ENCODE measurements at places on chromosomes 12 and 14.

DNA sequence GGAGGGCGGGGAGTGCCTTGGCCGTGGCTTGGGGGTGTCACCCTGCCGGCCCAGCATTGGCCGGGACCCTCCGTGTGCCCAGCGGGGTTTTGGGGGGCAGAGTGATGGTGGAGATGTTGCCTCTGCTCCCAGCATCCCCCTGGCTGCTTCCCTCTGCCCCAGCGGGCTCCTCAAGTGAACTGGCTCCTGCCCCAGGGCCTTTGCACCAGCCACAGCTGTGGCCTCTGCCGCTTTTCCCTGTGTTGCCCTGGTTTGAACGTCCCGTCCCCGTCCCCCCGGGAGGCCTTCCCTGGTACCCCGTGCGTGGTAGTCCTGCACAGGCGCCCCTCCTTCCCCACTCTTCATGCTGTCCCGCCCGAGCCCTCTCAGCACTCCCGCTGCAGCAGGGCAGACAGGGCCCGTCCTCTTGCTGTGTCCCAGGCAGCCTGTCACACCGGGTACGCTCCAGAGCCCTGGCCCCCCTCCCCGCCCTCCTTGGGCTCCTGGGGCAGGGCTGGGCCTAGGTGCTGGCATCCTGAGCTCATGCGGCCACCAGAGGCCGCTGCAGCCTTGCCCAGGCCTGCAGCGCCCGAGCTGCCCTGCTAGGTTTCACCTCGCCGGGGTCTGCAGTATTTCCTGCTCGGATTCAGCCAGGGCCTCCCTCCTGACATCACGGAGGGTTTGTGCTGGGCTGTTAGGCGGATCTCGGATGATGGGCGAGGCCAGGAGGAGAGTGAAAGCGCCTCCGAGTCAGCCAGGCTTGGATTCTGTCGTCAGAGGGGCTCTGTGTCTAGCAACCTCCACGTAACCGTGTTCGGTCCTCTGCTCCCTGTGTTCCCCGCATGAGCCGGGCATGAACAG lies 9.5 kb downstream of the NOC4L start:
- peak; percentile 67 for DNase-seq

DNA sequence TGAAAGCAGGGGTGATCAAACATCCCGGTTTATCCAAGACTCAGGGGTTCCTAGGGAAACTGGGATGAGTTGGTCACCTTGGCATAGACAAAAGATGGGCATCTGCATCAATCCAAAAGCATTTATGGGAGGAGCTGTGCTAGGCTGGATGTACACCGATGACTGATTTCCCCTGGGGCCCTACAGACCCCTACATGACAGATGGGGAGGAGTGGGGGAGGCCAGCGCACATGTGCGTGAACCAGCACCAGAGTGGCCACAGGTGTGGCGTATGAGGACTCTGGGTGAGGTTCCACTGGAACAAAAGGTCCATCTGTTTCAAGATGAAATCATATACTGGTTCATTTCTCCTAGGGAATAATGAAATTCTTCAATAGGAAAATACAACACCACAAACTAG lies 210.4 kb downstream of the ITPR2 start:
- no peak for DNase-seq

- DNase-seq: peak; percentile 13
Observed at GRCh38 chr12:123089631-123090353, 61.1 kb downstream of the PITPNM2 start.

DNA sequence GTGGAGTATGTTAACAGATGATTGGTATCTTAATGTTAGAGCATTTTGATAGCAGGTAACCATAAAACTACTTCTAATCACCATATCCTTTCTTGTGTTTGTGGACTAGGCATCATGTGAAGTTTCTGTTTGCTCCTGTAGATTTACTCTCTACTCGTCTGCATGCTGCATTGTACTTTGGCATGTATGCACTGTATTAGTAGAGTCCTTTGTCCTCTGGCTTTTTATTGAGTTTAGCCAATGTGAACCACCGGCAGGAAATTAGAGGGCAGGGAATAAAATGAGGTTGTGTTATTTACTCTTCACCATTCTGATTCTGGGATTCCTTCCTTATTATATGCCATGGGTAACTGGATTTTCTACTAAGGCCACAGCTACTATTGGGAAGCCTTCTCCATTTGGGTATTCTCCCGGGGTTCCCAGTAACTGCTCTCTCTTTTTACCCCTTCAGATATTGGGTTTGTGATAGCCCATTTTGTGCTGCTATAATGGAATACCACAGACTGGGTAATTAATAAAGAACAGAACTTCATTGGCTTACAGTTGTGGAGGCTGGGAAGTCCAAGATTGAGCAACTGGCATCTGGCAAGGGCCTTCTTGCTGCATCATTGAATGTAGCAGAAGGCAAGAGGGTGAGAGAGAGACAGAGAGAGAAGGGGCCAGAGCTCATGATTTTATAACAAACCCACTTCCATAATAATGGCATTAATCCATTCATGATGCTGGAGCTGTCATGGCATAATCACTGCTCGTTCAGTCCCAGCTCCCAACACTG lies 22.4 kb downstream of the FAM177A1 start:
- DNase-seq: no peak

DNA sequence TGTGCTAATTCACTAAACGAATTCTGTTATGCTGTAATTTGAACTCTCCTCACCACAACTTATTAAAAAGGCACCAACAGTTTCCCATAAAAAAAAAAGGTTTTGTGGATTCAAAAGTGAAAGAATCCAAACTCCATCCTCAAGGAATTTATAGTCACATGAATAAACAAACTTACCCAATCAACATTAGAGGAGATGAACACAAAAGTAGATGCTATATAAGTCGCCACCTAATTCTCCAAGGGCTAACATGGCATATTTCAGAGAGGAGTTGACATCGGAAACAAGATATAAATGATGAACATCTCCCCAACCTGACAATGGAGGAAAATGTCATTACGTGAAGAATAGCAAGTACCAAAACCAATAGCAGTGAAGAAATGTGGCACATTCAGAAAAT lies 265.5 kb upstream of the PRKD1 start:
- DNase-seq: no peak

GRCh38 chr12:126191031-126191891 lies 1126.0 kb downstream of the AACS start:
- no peak for DNase-seq

GRCh38 chr12:113171543-113171942 lies 13.7 kb downstream of the DDX54 start:
- no peak for DNase-seq

DNA sequence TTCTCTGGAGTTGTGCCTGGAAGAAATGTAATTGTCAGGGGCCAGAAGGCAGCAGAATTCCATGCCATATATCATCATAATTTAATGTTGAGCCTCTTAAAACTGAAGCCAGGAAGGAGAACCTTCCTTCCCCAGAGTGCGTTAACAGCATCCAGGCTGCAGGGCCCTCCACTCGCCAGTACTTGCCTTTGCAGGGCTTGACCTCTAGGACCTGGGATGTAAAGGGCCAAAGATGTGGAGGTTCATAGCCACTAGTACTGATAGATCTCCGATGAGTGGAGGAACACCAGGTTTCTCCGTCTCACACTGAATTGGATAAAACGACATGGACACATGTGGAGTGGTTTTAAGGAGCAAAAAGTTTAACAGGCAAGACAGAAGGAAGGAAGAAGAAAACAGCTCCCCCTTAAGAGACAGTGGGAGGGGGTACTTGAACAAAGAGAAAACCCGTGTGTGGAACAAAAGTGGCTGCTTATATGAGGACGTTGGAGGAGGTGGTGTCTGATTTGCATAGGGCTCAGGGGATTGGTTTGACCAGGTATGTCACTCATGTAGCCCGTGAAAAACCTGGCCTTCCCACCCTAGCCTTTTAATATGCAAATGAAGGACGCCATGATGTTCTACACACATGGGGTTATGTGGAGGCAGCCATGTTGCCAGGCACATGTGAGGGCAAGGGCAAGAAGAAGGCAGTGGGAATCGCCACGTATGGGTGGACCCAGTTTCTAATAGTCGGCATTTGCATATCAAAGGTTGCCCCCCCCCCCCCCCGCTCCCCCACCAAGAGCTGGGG lies 38.8 kb upstream of the WSCD2 start:
- no peak for DNase-seq

DNA sequence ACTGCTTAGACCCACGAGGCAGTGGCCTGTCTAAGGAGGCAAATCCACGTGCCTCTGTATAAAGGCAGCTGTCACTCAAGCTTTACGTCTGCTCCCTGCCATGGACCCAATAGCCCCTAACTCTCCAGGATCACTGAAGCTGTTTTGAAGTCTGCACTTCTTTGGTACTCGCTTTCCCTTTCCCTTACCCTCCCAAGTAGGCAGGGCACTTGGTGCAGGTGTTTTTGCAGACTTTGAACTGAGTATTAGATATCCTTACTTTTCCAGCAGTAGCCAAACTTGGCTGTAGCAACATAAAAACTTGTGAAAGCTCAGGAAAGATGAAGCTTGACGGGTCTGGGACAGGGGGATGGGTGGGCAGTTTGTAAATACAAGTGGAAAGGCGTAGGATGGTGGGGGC lies 17.8 kb upstream of the OR6S1 start:
- no peak for DNase-seq

DNA sequence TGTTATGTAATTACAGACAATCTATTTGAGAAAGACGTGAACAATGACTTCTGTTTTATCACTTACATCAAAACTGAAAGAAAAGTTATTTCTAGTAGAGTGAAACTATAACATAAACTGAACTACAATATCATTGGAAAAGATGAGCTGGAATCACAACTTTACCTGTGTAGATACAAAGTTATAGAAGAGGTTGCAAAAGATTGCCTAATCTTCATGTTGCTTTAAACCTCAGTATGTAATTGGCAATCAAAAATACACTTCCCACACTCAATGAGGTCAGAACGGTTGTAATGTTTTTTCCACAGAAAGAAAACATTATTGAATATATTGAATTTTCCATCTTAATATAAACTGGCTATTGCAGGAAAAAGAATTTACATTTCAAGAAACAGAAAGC lies 37.7 kb upstream of the GXYLT1 start:
- no peak for DNase-seq

GRCh38 chr12:1811281-1811947 lies 9.0 kb upstream of the LRTM2 start:
- DNase-seq: peak; percentile 40

Measured in CD4-positive, alpha-beta T cell treated with Interleukin-2 at 100 ng/mL for 4 hours (primary cell).